Osteocyte (in vitro differentiated cells): ENCODE measurements at places on chromosomes 16 and 17. TPM values are rescaled to one million over a fixed set of nuclear protein-coding genes. Genes with fewer than 3 reads are reported as not detected.

ZNF205 gene
- total RNA-seq: 14.8 and 15.9 TPM in 2 replicates

SYT17 gene
- not detected in 2 replicates for total RNA-seq

TPSG1 gene
- total RNA-seq: not detected in 2 replicates

SLC5A2 gene
- not detected in 2 replicates for total RNA-seq

PLD6 gene
- 0.81 and 1.3 TPM in 2 replicates for total RNA-seq

CDH13 gene
- 27.0 and 30.7 TPM in 2 replicates for total RNA-seq

RCVRN gene
- total RNA-seq: 0.34 TPM in 1 of 2 replicates, not detected in the other

PTX4 gene
- total RNA-seq: not detected in 2 replicates

KRT28 gene
- not detected in 2 replicates for total RNA-seq

- no peak overlapping the region for H3K27ac ChIP-seq
- peaks cover 66% of the 10 kb centered on the region for H3K4me1 ChIP-seq
- no peak for DNase-seq
- H3K4me3 ChIP-seq: no peak overlapping the region
- no peaks in the 10 kb centered on the region for H3K27me3 ChIP-seq
- H3K36me3 ChIP-seq: peaks cover 2% of the 10 kb centered on the region
These were observed 171.7 kb downstream of the C16orf95 start for GRCh38 chr16:87145181-87146176.

- H3K4me1 ChIP-seq: no peaks in the 10 kb centered on the region
- no peak overlapping the region for H3K4me3 ChIP-seq
- no peak for DNase-seq
- no peaks in the 10 kb centered on the region for H3K27me3 ChIP-seq
These were observed 224.7 kb upstream of the ASIC2 start for GRCh38 chr17:33517746-33518145.

GRCh38 chr17:22217135-22217534 is 524.8 kb downstream of the KCNJ18 start:
- no peak overlapping the region for H3K27ac ChIP-seq
- H3K4me1 ChIP-seq: no peaks in the 10 kb centered on the region
- H3K27me3 ChIP-seq: no peaks in the 10 kb centered on the region
- DNase-seq: peak; percentile 67
- H3K4me3 ChIP-seq: no peak overlapping the region

GRCh38 chr16:4583906-4584305 is 27.8 kb downstream of the C16orf96 start:
- H3K27ac ChIP-seq: no peak overlapping the region
- H3K27me3 ChIP-seq: peaks cover 24% of the 10 kb centered on the region
- no peak overlapping the region for H3K4me3 ChIP-seq
- no peak for DNase-seq
- H3K36me3 ChIP-seq: no peaks in the 10 kb centered on the region
- H3K4me1 ChIP-seq: no peaks in the 10 kb centered on the region

DNA sequence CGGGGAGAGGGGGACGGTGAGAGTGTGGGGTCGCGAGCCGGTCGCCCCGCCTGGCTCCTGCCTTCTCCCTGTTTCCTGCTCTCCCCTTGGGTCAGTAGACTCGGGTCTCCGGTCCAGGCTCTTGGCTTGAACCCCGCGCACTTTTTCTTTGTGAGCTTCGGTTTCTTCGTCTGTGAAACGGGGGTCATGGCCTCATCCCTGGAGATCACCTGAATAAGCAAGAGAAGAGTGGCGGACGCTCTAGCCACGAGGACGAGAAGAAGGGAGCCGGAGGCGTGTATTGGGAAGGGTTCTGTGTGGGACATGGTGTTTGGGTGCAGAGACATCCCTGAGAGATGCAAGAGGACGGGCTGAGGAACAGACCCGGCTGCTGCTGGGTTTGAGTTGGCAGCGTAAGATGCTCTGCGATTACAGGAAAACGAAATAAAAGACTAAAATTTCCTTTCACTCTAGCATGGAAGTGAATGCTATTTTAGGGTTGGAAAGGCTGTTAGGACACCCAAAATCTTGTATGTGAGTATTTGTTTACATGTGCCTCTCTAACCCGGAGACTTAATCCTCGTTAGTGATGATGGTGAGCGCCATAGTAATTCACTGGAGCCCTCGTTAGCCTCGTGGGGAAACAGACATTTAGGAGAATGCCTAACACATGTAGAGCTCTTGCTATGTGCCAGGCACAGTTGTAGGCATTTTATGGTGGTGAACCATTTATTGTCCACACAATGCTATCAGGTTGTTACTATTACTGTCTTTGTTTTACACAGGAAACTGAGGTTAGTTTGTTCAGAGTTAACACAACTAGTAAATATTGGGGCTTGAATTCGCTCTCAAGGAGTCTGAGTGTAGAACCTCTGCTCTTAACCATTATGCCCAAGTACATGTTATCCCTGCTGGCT is 646 bp downstream of the KIF22 start:
- no peaks in the 10 kb centered on the region for H3K36me3 ChIP-seq
- peak overlapping the region; percentile 97 for H3K27ac ChIP-seq
- no peak for DNase-seq
- peak overlapping the region; percentile 100 for H3K4me3 ChIP-seq
- H3K27me3 ChIP-seq: no peaks in the 10 kb centered on the region
- H3K4me1 ChIP-seq: peaks cover 28% of the 10 kb centered on the region

DNA sequence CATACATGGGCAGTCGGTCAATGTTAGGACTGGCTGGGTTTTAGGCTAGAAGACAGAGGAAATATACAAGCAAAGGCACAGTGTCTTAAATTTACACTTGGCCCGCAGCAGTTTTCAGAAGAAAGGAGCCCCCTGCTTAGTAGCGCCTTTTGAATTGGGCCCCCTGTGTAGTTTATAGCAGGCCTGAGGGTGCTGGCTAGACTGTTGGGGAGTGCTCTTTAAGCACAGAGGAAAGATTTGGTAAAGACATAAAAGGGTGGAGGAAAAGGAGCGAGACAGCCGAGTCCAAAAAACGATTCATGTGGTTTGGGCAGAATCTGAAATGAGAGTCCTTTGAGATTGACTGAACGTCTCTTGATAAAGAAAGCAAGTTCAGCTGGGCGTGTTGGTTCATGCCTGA is 10.6 kb downstream of the RMI2 start:
- peak overlapping the region; percentile 35 for H3K27ac ChIP-seq
- no peaks in the 10 kb centered on the region for H3K27me3 ChIP-seq
- peaks cover 62% of the 10 kb centered on the region for H3K4me1 ChIP-seq
- DNase-seq: no peak

DNA sequence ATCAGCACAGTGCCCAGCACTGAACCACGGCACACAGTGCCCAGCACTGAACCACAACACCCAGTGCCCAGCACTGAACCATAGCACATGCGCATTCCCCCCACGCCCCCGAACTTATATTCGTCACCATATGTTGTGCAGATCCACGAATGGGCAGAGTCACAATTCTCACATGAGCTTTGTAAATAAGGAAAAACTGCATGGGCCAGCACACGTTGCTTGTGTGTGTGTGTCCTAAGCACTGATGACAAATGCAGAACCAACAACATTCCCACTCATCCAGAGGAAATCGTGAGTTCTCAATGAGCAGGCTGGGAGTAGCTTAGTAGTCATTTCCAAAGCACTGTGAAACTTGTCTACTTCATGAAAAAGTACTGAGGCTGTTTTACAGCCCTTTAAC is 70.0 kb downstream of the ADCY9 start:
- no peak overlapping the region for H3K4me3 ChIP-seq
- no peaks in the 10 kb centered on the region for H3K27me3 ChIP-seq
- peaks cover 2% of the 10 kb centered on the region for H3K36me3 ChIP-seq
- H3K27ac ChIP-seq: no peak overlapping the region
- H3K4me1 ChIP-seq: peaks cover 6% of the 10 kb centered on the region
- no peak for DNase-seq

- H3K27ac ChIP-seq: peak overlapping the region; percentile 91
- peak overlapping the region; percentile 90 for H3K4me3 ChIP-seq
- H3K4me1 ChIP-seq: peaks cover 44% of the 10 kb centered on the region
- no peaks in the 10 kb centered on the region for H3K36me3 ChIP-seq
- no peaks in the 10 kb centered on the region for H3K27me3 ChIP-seq
These were observed 914 bp downstream of the MAP1LC3B start for GRCh38 chr16:87392821-87393679.

DNA sequence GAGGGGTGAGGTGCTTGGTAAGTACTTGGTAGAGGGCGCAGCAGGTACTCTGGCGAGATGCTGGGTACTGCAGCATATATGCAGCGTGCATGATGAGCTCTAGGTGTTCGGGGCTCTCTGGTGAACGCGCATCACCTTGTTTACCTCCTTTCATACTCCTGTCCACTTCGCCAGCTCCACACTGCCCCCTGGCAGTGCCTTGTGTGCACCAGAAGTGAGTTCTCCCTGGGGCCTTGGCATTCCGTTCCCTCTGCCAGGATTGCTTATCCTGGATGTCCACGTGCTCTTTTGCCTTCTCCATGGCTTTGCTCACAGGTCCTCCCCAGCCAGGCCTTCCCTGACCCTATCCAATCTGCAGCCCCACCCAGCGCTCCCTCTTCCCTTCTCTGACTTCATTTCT is 154.2 kb downstream of the MRM1 start:
- H3K36me3 ChIP-seq: no peaks in the 10 kb centered on the region
- H3K4me1 ChIP-seq: no peaks in the 10 kb centered on the region
- no peak overlapping the region for H3K4me3 ChIP-seq
- peaks cover 8% of the 10 kb centered on the region for H3K27me3 ChIP-seq
- DNase-seq: no peak

DNA sequence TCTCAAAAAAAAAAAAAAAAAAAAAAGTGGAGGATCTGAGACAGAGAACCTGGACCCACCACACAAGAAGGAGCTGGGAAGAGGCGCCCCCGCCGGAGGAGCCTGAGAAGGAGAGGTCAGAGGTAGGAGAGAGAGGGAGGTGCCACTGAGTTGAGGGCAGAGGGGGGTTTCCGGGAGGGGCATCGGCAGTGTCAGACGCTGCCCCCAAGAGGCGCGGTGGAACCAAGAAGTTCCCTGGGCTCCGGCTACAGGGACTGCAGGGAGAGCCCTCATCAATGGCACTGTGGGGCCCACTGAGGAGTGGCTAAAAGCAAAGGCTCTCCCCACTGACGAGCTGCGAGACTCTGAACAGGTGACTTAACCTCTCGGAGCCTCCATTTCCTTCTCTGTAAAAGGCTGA is 4.2 kb downstream of the CCDC42 start:
- no peak overlapping the region for H3K4me3 ChIP-seq
- no peak overlapping the region for H3K27ac ChIP-seq
- H3K36me3 ChIP-seq: no peaks in the 10 kb centered on the region

DNA sequence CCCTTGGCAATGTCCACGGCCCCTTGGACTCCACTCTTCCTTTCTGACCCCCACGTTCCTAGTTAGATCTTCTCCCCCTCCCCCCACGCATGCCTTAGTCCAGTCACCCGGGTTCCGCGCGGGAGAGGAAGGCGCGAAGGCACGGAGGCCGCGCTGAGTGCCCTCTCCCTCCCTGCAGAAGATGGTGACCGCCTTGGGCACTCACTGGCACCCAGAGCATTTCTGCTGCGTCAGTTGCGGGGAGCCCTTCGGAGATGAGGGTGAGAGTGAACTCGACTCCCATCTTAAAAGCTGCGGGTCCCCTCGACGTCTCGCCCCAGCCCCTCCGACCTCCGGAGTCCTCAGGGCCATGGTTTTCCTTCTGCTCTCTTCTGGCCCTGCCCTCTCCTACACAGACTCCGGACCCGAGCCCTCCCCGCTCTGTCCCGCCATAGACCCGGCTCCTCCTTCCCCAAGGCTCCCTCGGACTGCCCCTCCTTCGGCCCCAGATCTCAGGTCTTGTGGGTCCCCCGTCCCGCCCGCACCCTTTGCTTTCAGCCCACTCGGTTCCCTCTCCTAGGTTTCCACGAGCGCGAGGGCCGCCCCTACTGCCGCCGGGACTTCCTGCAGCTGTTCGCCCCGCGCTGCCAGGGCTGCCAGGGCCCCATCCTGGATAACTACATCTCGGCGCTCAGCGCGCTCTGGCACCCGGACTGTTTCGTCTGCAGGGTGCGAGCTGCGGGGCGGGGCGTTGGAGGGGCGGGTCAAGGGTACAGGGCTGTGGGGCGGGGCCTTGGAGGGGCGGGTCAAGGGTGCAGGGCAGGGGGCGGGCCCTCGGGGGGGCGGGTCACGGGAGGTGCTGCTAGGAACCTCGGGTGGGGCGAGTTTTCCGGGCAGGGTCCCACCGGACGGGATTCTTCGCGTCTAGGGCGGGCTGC is 4.6 kb downstream of the TGFB1I1 start:
- H3K27ac ChIP-seq: no peak overlapping the region
- H3K27me3 ChIP-seq: no peaks in the 10 kb centered on the region
- H3K4me3 ChIP-seq: no peak overlapping the region
- peaks cover 26% of the 10 kb centered on the region for H3K36me3 ChIP-seq
- DNase-seq: no peak

DNA sequence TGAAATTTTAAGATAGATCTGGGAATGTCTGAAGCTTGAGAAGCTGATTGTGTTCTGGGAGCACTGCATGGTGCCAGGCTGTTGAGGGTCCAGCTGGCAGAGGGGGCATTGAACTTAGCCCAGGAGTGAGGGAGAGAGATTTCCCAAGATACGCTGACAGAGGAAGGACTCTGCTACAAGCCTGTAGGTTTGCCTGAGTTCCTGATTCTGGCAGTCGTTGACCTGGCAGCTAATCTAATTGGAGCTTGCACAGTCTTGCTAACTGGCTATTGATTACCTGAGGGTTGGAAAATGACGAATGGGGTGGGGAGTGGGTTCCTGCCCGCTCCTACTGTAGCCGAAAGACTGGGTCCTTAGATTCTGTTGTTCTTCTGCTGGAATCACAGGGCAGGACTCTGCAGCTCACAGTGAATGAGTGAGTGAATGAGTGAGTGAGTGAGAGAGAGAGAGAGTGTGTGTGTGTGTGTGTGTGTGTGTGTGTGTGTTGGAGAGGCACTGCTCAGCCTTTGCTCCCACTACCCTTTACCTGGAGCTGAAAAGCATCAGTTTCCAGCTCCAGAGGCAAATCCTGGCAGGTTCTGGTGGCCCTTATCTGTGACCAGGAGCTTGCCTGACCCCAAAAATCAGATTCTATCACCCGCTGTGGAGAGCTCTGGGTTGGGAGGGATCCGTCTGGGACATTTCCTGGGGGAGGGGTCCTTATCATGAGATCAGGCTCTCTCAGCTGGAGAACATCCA is 16.7 kb downstream of the CTRL start:
- no peak overlapping the region for H3K4me3 ChIP-seq
- no peak for DNase-seq
- H3K27me3 ChIP-seq: no peaks in the 10 kb centered on the region
- H3K27ac ChIP-seq: no peak overlapping the region

GRCh38 chr17:78041386-78042179 is 83.1 kb downstream of the TNRC6C start:
- DNase-seq: no peak
- no peaks in the 10 kb centered on the region for H3K27me3 ChIP-seq
- H3K4me3 ChIP-seq: no peak overlapping the region
- no peaks in the 10 kb centered on the region for H3K4me1 ChIP-seq

DNA sequence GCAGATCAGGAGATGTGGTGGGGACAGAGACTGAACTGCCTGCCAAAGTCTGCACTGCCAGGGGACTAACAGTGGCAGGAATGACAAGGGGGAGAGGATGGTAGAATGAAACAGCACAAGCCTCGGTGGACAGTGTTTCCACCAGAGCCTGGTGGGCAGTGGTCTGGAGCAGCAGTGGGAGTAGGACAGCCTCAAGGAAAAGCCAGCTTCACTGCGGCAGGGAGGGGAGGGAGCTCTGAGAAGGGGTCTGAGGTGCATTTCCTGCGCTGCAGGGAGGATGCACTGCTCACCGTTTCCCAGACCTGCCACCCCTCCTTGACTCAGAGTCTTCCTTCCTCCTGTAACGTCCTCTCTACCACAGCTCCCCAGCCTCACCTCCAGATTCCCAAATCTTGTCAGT is 33.8 kb downstream of the MARCHF10 start:
- H3K27me3 ChIP-seq: no peaks in the 10 kb centered on the region
- H3K36me3 ChIP-seq: no peaks in the 10 kb centered on the region
- peaks cover 15% of the 10 kb centered on the region for H3K4me1 ChIP-seq
- H3K27ac ChIP-seq: no peak overlapping the region
- no peak for DNase-seq
- H3K4me3 ChIP-seq: no peak overlapping the region

GRCh38 chr16:89556750-89557689 is 3.5 kb upstream of the RPL13 start:
- H3K27ac ChIP-seq: peak overlapping the region; percentile 41
- H3K36me3 ChIP-seq: peaks cover 20% of the 10 kb centered on the region
- no peaks in the 10 kb centered on the region for H3K27me3 ChIP-seq
- peaks cover 26% of the 10 kb centered on the region for H3K4me1 ChIP-seq
- peak overlapping the region; percentile 14 for H3K4me3 ChIP-seq
